Effector memory CD4-positive, alpha-beta T cell (primary cell): ENCODE measurements at places on chromosomes 5 and 9.

DNA sequence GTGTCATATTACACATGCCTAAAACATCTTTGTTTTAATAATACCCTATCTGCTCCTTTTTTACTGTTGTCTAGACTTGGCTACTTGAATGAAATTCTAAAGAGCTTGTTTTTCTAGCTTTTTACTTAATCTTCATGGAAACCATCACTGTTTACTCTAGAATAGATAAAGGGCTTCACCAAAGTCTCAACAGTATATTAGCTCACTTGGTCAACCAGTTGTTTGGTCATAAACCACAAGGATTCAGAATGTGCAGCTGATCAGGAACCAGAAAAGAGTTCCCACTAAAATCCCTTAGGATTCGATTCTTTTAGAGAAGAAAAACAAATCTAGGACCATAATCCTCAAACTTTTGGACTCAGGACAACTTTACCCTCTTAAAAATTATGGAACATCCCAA lies 38.0 kb downstream of the CDO1 start:
- H3K4me1 ChIP-seq, result no peaks in the 10 kb centered on the region
- no peak overlapping the region for H3K27ac ChIP-seq
- no peak for DNase-seq
- H3K4me3 ChIP-seq, result no peak overlapping the region

GRCh38 chr5:116930616-116931015 lies 356.0 kb upstream of the SEMA6A start:
- H3K4me3 ChIP-seq, result no peak overlapping the region
- H3K27ac ChIP-seq, result no peak overlapping the region
- no peaks in the 10 kb centered on the region for H3K27me3 ChIP-seq
- no peaks in the 10 kb centered on the region for H3K4me1 ChIP-seq
- H3K36me3 ChIP-seq, result no peaks in the 10 kb centered on the region

GRCh38 chr5:149404746-149405549 lies 25.9 kb upstream of the IL17B start:
- no peaks in the 10 kb centered on the region for H3K4me1 ChIP-seq
- DNase-seq, result no peak
- no peak overlapping the region for H3K4me3 ChIP-seq
- no peak overlapping the region for H3K27ac ChIP-seq

- no peaks in the 10 kb centered on the region for H3K27me3 ChIP-seq
- H3K27ac ChIP-seq, result no peak overlapping the region
- H3K4me1 ChIP-seq, result no peaks in the 10 kb centered on the region
- no peaks in the 10 kb centered on the region for H3K36me3 ChIP-seq
- no peak overlapping the region for H3K4me3 ChIP-seq
These were observed 100.6 kb downstream of the ANGPTL2 start for GRCh38 chr9:127021664-127022363.
